ENCODE measurements at places on chromosomes 1 and 21.

DNA sequence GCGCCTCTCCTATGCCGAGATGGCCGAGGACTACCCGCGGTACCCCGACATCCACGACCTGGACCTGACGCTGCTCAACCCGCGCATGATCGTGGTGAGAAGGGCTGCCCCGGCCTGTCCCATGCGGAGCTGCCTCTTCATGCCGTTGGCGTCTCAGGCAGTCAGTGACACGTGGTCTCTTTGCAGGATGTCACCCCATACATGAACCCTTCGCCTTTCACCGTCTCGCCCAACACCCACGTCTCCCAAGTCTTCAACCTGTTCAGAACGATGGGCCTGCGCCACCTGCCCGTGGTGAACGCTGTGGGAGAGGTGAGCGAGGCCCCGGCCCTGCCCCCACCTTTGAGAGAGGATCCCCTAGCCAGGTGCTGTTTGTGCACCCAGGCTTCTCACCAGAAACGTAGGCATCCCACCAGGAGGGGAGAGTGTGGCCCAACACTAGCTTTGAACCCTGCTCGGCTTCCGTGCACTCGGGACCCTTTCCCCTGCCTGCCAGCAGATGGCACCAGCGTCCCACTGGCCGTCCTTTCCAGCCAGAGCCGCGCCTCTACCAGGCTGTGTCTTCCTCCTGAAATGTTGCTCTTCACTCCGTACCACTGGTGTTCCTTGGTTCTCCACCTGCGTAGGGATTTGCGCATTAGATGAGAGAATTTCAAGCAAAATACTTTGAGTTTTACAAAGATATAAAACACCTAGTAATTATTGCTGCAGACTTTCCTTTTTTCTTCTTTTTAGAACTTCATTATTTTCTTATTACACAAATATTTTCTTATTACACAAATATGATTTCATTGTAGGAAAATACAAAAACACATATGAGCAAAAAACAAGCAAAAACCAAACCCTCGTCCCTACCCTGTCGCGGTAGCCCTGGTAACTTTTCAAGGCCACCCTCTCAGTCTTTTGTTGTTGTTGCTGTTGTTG lies 9.0 kb downstream of the NPPA start:
- DNase-seq: peak; percentile 41

DNA sequence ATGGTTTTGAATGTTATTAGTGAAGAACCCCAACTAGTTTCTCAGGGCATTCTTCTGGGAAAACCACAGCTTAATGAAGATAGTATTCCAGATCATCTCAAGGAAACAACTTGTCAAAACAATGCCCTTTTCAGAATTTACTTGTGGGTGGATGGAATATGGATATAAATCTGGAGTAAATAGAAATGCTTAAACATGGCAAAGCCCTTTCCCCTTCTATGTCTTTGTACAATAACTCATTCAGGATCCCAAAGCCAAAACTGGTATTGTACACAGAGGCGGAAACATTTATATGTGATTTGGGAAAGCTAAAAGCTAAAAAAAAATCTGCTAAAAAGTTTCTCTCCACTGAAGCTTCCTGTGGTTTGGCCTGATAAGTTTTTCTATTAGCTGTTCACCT lies 55.5 kb upstream of the RGS5 start:
- no peak for DNase-seq

- no peak for DNase-seq
These were observed 48.2 kb downstream of the RASSF5 start for GRCh38 chr1:206555473-206555935.

GRCh38 chr1:175597969-175598765 lies 145.2 kb downstream of the TNR start:
- no peak for DNase-seq

DNA sequence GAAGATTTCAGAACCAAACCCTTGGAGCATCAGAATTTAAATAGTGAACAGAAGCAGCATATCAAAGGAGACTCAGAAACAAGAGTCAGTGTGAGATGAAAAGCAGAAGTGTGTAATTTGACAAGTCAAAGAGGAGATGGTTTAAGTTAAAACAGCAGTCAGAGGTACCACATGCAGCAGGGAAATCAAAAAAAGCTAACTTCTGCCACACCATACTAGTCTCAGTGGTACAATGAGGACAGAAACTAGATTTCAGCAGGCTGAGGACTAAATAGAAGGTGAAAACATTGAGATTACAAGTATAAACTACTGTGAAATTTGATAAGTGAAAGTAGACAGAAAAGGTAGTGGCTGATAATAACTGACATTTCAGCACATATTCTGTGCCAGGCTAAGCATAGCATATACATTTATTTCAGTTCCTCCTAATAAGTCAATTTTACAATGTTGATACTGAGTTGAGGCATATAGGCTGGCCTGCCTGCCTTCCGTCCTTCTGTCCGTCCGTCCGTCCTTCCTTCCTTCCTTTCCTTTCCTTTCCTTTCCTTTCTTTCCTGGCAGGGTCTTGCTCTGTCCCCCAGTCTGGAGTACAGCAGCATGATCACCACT lies 12.6 kb downstream of the SUCO start:
- DNase-seq: no peak

DNA sequence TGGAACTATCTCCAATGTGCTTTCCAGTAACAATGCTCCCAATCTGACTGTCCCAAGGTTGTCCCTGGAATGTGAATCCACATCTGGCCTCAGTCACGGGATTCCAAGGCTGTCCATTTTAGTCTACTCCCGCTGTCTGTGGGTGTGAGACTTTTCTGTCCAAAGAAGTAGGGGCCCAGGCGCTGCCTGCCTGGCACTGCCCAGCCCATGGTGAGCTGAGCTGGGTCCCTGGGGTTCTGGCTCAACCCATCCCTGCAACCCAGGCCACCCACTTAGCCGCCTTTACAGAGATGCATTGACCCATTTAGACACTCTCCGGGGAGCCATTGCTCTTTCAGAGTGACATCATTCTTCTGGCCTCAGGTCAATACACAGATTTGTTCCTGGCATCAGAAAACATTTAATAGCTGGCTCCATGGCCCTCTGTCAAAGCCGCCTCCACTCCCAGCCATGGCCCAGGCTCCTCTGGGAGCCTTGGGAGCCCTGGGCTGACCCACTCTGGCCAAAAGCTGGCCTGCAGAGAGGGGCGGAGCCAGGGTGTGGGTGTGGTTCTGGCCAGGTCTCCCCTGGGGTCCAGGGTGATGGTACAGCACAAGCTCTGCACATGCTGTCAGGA lies 47.2 kb upstream of the PAX7 start:
- no peak for DNase-seq

DNA sequence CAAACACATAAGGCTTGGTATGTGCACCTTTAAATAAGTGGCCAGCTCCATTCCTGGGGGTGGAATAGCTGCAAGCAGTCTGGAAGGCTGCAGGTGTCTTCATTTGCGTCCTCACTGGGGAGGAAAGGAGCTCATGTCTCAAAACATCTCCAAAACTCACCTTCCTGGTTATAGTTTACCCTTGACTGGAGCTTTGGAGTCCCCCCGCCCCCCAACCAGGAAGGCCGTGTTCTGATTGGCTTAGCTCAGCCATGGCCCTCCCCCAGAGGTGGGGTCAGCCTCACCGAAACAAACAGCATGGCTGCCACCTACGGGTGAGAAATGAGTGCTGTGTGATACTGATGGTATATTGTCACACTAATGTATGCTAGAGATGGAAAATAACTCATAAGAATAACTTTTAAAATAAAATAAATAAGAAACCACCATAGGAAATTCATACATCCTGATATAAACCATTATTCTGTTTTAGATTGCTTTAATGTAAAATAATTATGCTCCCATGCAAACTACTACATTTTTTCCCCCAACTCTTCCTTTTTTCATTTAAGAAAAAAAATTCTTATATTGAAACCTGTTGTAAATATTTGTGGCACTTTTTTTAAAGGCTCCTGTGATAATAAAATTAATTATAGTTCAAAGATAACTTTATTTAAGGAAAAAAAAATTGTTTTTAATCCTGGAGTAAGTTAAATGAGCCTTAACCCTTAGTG lies 90.8 kb downstream of the ZP4 start:
- peak; percentile 45 for DNase-seq

- DNase-seq: no peak
These were observed 27.7 kb upstream of the PDXK start for GRCh38 chr21:43691086-43691795.

GRCh38 chr1:223706077-223706973 lies 6.0 kb upstream of the CAPN2 start:
- no peak for DNase-seq

DNA sequence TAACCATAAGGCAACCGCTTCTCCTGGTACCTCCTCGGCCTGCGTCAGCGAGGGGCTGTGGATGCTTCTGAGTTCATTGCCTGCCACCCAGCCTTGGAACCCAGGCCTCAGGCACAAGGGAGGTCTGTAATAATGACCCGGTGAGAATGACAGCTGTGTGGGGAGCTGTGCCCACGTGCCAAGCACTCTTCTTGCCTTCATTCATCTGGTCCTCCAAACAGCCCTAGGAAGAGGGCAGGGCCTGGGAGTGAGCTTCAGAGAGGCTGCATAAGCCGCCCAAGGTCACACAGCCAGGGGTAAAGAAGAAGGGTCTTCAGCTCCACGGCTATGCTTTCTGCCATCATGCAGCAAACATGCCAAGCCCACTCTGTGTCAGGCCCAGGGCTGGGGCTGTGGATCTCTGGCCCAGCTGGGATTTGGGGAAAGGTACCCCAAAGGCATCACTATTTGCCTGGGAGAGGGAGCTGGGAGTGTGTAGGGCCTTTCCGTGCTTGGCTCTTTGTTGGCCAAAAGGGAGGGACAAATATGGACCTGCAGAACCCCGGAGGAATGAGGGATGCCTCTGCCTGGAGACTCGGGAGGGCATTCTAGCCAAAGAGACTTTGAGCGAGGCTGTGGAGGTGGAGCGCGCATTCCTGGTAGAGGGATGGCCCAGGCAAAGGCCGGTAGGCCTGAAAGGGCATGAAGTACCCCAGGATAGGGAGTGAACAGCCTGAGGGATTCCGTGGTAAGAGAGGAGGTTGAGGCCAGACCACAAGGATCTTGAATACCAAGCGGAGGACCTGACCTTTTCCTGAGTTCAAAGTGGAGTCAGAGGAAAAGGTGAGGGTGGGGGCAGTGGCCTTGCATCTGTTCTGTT lies 10.1 kb upstream of the EDN2 start:
- no peak for DNase-seq

DNA sequence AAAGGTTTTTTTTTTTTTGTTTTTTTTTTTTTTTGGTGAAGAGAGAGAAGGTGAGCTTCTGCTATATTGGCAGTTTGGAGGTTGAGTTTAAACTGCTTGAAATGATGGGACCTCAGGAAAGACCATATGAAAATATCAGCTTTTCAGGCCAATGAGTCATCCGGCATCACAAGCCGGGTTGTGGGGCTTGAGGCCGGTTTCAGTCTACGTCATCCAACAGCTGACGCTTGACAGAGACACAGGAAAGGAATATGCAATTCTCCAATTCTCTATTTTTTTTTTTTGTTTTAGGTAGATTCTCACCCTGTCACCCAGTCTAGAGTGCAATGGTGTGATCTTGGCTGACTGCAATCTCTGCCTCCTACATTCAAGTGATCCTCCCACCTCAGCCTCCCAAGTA lies 52.4 kb downstream of the KCNJ6 start:
- no peak for DNase-seq

DNA sequence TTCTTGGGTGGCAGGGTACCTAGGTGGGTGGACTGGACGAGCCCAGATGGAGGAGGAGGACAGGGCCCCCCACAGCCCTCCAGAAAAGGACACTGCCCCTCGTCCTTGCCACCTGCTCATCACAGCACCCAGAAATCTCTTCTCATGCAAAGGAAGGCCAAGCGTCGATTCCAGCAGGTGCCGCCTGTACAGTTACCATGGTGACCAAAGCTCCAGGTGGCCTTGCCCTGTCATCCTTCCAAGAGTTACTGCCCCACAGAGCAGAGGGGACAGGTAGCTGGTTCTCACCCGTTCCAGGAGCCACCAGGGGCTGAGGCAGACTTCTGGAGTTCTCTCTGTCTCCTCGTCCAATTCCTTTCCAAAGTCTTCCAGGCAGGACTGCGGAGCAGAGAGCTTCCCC lies 119.9 kb upstream of the VAMP3 start:
- DNase-seq: no peak

GRCh38 chr1:154745286-154745731 lies 124.8 kb downstream of the KCNN3 start:
- no peak for DNase-seq

- no peak for DNase-seq
These were observed 1.3 kb downstream of the GREM2 start for GRCh38 chr1:240610636-240611035.

DNA sequence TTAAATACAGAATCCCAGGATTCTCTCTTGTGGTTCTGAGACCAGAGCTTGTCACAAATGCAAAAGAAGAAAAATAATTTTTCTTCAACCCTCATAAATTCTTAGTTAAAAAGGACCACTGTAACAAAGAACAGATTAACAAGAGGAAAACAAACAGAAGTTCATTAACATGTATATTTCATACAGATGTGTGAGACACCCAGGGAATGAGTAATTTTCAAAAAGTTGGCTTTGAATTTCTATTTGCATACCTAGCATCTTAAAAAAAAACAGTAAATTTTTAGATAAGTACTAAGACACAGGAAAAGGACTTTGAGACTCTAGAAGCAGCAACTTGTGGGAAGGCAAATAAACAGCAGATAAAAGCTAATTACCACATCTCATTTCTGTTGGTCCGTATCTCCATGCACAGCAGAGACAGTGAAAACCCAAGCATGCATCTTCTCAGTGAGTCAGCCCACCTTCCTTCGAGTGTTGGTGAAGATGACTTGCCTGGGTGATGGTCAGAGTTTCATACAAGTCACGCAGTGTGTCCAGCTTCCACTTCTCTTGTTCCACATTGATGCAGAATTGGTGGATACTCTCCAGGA lies 399.9 kb upstream of the ADAMTS5 start:
- no peak for DNase-seq

DNA sequence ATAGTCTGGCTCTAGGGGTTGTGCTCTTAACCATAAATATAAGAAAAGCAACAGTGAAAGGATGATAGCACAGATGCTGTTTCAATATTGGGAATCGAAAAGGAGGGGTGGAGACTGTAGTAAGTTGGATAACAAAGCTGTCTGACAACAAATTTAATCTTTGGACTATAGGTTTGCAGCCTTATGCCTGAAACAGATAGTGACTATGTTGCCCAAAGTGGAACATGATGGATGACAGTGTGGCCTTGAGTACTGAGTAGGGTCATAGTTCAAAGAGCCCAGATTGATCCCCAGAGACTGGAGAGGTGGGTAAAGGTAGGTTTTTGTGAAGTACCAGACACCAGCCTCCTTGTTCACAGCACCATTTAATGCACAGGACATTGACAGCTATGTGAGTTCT lies 144.0 kb upstream of the PALMD start:
- DNase-seq: no peak

DNA sequence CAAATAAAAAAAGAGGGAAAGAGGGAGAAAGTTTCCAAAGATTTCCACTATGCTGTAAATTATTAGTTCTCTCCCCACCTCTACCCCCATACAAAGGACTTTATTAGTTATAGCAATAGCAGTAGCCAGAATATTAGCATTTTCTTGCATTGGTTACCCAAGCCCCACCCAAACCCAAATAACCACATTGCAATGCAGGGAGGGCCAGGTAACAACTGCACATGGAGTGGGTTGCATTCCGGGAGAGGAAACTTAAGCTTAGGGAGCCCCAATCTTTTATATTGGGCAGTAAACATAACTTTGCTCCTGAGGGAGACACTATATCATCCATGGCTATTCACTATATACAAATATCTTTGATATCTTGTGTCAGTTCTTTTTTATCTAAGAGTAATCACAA lies 6.0 kb downstream of the ADIPOR1 start:
- DNase-seq: no peak
